ENCODE measurements at places on chromosomes 16 and 17.

- no peak for DNase-seq
Observed at GRCh38 chr16:49027420-49027819, 254.2 kb downstream of the CBLN1 start.

GRCh38 chr16:6249863-6250262 is 1082.8 kb upstream of the RBFOX1 start:
- no peak for DNase-seq

DNA sequence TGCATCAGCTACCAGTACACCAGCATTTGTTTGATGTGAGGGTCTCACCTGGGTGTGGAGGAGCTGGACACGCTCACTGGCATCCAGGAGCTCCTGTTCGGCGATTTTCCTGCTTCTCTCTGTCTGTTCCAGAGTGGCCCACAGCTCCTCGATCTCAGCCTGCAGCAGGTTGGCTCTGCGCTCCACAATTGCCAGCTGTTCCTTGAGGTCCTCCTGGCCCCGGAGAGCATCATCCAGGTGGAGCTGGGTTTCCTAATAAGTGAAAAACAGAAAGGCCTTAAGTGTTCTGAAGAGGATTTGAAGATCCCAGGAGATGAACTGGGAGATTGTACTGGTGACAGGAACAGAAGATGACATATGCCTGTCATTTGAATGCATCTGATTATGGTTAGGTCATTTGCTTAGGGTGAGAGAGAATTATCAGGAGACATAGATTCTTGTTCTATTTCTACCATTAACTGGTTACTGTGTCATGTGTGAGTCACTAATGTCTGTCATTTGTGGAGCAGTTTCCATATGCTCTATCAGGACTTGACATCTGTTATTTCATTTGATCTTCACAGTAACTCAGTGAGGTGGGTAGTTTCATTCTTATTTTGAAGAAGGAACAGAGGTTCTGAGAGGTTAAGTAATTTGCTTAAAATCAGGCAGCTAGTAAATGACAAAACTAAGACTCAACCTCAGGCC is 21.5 kb upstream of the MYH13 start:
- no peak for DNase-seq

DNA sequence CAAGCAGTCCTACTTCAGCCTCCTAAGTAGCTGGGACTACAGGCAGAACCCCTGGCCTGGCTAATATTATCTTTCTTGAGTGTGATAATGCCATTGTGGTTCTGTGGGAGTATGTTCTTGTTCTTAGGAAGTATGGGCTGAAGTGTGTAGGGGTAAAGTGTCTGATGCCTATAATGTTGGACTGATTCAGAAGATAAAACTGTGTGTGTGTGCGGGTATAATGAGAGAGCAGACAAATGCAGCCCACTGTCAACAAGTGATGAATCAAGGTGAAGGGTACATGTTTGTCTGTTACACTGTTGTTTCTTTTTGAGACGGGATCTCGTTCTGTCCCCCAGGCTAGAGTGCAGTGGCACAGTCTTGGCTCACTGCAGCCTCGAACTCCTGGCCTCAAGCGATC is 127.5 kb downstream of the CLEC16A start:
- no peak for DNase-seq

DNA sequence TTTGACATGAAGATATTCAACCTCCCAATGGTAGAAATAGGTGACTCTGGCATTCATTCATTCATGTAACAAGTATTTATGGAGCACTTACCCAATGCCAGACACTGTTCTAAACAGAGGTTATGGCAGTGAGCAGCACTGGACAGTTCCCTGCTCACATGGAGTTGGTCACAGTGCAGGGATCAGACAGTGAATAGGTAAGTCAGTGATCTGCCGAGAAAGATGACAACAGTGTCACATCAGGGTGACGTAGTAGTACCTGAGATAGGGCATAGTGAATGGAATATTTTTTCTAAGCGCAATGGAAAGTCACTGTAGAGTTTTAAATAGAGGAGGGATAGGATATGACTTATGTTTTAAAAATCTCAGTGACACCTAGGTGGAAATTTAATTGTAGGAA is 791.4 kb upstream of the RBFOX1 start:
- no peak for DNase-seq

DNA sequence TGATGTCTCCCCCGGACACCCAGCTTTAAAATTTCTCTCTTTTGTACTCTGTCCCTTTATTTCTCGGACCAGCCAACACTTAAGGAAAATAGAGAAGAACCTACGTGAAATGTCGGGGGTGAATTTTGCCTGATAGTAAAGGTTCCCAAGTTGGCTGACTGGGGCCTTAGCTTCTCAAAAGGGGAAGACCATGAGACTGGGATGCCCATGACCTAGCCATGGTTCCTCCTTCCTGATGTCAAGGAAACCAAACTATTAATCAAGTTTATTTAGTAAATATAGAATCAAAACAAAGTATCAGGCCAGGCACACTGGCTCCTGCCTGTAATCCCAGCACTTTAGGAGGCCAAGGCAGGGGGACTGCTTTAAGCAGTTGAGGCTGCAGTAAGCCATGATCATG is 2.4 kb upstream of the EIF1 start:
- no peak for DNase-seq

- no peak for DNase-seq
Observed at GRCh38 chr16:28013392-28013791, 50.1 kb downstream of the GSG1L start.

DNA sequence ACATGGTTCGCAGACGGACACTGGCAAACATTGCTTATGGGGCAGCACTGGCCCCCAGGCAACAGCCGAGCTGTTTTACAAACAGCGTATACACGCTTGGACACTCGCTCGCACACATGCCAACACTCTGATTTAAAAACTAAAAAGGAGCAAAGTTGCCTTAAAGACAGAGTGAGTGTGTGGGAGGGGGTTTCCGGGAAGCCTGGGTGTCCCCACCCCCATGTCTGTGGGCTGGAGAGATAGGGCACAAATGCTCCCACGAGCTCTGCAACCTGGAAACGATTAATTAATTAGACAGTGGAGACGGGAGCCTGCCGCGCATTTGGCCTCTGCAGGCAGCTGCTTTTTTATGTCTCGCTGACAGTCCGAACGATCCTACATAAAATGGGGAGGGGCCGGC is 107.9 kb upstream of the ZNF469 start:
- no peak for DNase-seq

- DNase-seq: no peak
Observed at GRCh38 chr16:74577882-74578366, 29.0 kb downstream of the GLG1 start.

GRCh38 chr16:83714286-83714685 is 93.5 kb upstream of the HSBP1 start:
- DNase-seq: no peak

GRCh38 chr16:85357924-85358505 is 245.7 kb upstream of the CIBAR2 start:
- no peak for DNase-seq

DNA sequence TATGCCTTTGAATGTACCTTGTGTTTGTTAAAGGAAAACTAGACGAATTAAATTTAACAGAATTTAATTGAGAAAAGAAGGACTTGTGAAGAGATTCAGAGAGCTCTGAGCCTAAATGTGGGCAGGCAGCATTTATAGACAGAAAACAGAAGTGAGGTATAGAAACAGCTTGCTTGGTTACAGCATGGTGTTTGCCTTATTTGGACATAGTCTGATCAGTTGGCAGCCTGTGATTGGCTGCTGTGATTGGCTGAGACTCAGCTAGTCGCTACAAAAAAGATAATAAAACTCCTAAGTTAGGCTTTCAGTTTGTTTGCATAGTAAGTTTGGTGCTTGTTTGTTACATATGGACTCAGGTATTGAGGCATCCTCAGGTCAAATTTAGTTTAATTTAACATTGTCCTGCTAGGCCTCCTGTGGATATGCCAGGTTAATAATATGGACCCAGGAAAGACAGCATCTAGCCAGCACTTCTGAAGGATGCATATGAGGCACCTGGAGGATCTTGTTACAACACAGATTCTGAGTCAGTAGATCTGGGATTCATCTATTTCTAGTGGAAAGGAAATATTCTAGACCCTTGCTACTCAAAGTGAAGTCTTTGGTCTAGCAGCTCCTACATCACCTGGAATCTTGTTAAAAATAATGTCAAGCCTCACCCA is 43.4 kb downstream of the SLFN5 start:
- no peak for DNase-seq

GRCh38 chr16:87593710-87594258 is 8.5 kb upstream of the JPH3 start:
- DNase-seq: no peak

GRCh38 chr17:64067657-64068056 is 47.2 kb upstream of the ICAM2 start:
- DNase-seq: no peak

- no peak for DNase-seq
Observed at GRCh38 chr17:81254955-81255717, 16.0 kb downstream of the NDUFAF8 start.

GRCh38 chr16:70407811-70408274 is 31.1 kb downstream of the ST3GAL2 start:
- no peak for DNase-seq

- DNase-seq: no peak
Observed at GRCh38 chr17:61238455-61238933, 161.1 kb upstream of the TBX2 start.

DNA sequence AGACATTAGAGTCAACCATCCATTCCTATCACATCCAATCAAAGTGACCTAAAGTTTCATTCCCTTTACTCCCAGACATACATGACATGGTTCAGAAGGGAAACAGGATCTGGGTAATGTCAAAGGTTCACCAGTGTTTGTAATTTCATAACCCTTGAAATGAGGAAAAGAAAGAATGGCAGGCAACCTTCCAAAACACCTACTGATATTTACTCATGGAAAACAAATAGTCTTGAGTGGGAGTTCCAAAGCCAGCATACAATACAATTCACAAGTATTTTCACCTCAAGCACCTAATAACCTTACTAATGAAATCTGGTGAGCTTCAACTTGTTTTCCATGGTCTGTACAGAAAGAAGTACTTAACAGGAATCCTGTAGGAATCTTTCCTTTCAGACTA is 72.5 kb upstream of the AXIN2 start:
- no peak for DNase-seq

GRCh38 chr17:18977646-18978045 is 25.7 kb downstream of the SLC5A10 start:
- DNase-seq: no peak

DNA sequence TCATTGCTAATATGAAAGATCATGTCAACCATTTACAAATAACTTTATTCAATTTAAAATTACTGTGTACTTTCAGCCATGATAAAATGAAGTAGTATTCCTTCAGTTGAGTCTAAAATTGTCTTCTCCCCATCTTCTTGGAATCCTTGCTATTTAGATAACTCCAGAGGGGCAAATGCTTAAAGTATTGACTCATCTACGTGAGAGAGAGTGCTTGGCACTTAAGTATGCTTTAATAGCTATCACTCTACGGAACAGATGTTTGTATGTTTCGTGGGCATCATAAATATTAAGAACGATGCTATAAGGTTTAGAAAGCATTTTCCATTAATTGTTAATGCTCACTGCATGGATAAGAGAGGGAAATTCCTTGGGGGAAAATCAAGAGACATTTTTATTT is 69.3 kb upstream of the MED13 start:
- no peak for DNase-seq

GRCh38 chr17:64632194-64632593 is 29.9 kb downstream of the SMURF2 start:
- no peak for DNase-seq

DNA sequence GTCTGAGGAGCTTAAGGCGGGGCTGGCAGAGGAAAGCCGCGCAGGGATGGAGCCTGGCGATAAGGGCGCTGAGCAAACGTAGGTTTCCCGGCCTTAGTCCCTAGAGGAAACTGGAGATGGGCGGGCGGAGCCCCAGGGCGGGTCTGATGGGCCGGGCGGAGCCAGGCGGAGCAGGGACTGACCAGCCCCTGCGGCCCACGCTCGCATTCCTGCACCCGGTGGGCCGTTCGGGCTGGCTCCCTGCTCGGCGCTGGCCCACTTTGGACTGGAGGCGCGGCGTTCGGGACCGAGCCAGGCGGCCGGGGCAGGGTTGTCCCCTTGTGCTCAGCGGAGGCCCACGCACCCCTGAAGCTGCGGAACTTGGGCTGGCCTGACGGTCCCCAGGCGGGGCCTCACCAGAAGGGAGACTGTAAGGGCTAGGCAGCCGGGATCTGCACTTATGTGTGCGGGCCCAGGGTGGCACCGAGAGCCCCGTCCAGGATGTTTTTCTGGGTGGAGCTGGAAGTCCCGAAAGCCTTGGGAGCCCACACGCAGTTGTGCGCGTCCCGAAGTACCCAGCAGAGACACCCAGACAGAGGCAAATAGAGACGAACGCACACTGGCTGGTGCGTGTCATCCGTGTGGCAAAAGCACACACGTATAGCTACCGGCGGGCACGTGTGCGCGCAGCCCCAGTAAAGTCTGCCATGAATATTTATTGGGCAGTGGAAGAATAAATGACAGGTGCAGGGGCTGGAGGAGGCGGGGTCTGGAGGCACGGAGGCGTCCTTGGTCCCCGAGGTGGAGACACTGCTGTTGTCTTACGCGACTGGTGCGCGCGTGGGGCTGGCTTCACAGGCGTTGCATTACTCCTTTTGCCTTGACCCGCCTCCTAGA is 1.4 kb downstream of the PYDC1 start:
- no peak for DNase-seq

DNA sequence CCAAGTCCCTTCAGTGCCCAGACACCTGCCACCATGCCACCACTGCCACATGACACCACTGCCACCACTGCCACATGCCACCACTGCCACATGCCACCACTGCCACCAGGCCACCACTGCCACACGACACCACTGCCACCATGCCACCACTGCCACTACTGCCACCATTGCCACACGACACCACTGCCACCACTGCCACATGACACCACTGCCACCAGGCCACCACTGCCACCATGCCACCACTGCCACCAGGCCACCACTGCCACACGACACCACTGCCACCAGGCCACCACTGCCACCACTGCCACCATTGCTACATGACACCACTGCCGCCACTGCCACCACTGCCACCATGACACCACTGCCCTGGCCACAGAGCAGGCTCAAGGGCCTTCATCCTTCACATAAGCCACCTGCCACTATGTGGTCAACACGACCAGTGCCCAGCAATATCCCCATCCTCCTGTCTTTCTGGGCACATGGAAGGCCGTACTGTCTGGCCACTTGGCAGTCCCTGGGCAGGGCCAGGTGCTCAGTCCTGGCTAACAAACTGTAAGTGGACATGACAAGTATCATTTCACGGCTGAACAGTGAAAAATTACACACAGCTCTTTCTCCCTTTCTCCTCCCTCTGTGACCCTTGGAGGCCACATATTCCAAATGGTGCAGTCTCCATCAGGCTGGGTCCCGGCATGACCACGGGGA is 33.1 kb downstream of the ABR start:
- no peak for DNase-seq

GRCh38 chr17:50749245-50749644 is 18.1 kb downstream of the ANKRD40CL start:
- no peak for DNase-seq

- DNase-seq: no peak
Observed at GRCh38 chr16:19713697-19714096, 4.3 kb downstream of the KNOP1 start.

GRCh38 chr16:25966172-25967097 is 274.7 kb downstream of the HS3ST4 start:
- DNase-seq: no peak

GRCh38 chr17:1153795-1154546 is 25.8 kb downstream of the ABR start:
- no peak for DNase-seq
